ENCODE measurements at places on chromosomes 11 and 22. TPM values are rescaled to one million over a fixed set of nuclear protein-coding genes. Genes with fewer than 3 reads are reported as not detected.
A peak's percentile ranks its signal among the peaks of the same experiment; 100 is the strongest.

DNA sequence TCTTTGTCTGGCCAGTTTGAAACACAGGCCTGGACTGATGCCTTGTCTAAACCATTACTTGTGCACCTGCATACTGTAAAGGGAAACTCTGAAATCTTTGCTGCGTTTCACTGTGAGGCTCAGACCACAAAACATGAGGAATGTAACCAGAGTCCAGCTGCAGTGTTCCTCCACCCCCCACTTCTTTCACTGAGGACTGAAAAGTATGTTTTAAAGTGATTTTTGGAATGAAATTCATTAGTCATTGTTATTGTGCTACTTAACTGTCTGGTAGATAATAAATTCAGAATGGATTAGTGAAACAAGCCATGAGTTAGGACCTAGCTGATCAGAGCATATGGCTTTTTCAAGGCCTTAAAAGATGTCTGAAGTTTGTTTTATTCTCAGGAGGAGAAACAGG lies 181.2 kb downstream of the WNT11 start:
- no peak for DNase-seq

GRCh38 chr11:132278801-132279574 lies 908.6 kb downstream of the NTM start:
- DNase-seq: peak; percentile 43

- no peak for DNase-seq
Measured at GRCh38 chr11:69698362-69698761, 5.5 kb downstream of the FGF19 start.

- DNase-seq: no peak
Measured at GRCh38 chr11:65129649-65130441, 4.5 kb downstream of the SYVN1 start.

DNA sequence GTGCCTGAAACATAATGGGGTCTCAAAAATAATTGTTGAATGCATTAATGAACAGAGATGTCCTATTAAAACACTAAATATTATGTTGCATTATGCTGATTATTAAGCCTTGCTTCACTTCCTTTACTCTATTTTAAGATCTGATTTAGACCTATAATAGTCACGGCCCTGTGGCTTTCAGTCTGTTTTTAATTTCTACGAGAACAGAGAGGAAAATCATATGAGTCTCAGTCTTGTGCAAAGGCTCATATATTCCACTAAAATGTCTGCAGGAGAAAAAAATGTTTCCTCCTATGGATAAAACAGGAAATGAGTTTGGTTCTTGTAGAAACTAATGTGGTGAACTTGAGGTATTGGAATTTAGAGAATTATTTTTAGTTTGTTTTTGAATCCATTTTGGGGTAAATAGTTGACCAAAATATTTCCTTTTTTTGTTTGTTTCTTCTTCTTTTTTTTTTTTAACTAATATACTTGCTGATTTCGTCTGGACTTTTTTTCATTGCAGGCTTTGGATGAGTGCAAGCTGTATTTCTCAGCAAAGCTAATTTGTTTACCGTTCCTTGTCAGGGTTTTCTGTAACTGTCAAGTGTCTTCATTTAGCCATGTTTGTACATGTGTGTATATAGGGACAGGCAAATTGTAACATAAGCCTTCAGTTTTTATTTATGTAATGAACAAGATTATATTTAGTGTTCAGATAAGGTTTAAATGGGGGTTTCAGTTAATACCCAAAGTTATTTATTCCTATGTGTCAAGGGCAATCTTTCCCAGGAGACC lies 139.1 kb upstream of the DDI1 start:
- DNase-seq: no peak

The IL17REL gene
- total RNA-seq: 0.03 TPM

The RAG1 gene
- 0.05 TPM for total RNA-seq

The UBQLN3 gene
- not detected for total RNA-seq
